ENCODE measurements at places on chromosomes 3 and 15. TPM values are rescaled to one million over a fixed set of nuclear protein-coding genes. Genes with fewer than 3 reads are reported as not detected.

The KCNH8 gene
- not detected for total RNA-seq

The SHF gene
- total RNA-seq = 0.64 TPM

The FBXL2 gene
- total RNA-seq = 18.1 TPM

The SLC25A26 gene
- total RNA-seq = 17.9 TPM

The ZPLD1 gene
- total RNA-seq = not detected

The HEG1 gene
- total RNA-seq = 41.0 TPM

The GOLGA8G gene
- not detected for total RNA-seq

The TM4SF4 gene
- total RNA-seq = not detected

The HYAL1 gene
- total RNA-seq = 9.8 TPM

The SHISA5 gene
- total RNA-seq = 334 TPM

The FANCD2OS gene
- not detected for total RNA-seq

The CYP19A1 gene
- not detected for total RNA-seq

The ONECUT1 gene
- total RNA-seq = not detected

The OR5H15 gene
- not detected for total RNA-seq

The GCNT3 gene
- not detected for total RNA-seq

The NPAP1 gene
- total RNA-seq = not detected

The FMN1 gene
- under 0.01 TPM for total RNA-seq

The THSD4 gene
- 43.2 TPM for total RNA-seq

The IL5RA gene
- total RNA-seq = not detected

The SLC9C1 gene
- total RNA-seq = not detected

The ATR gene
- total RNA-seq = 23.9 TPM

The ECE2 gene
- total RNA-seq = not detected

The SLC22A14 gene
- not detected for total RNA-seq

The GP5 gene
- total RNA-seq = 0.13 TPM

The IL12A gene
- total RNA-seq = 2.3 TPM

The ZNF717 gene
- 1.4 TPM for total RNA-seq

The CCDC54 gene
- total RNA-seq = not detected

The IL17RB gene
- not detected for total RNA-seq

The ZDHHC19 gene
- total RNA-seq = not detected

The DAZL gene
- total RNA-seq = not detected

The SLC15A2 gene
- total RNA-seq = not detected

The CLDN11 gene
- 446 TPM for total RNA-seq

The ZNF80 gene
- not detected for total RNA-seq

The PTH1R gene
- not detected for total RNA-seq

The KLHL40 gene
- not detected for total RNA-seq

The TXNRD3 gene
- total RNA-seq = 5.5 TPM

The CCDC13 gene
- not detected for total RNA-seq

The MKRN2OS gene
- not detected for total RNA-seq

The PTPRG gene
- total RNA-seq = 24.6 TPM

The TICRR gene
- total RNA-seq = 6.0 TPM

The ATP2C1 gene
- total RNA-seq = 34.4 TPM

The CRTAP gene
- 150 TPM for total RNA-seq

The ANKRD63 gene
- total RNA-seq = not detected

The ITIH1 gene
- not detected for total RNA-seq

The LIPC gene
- 0.07 TPM for total RNA-seq

The ILDR1 gene
- total RNA-seq = not detected

The BFSP2 gene
- total RNA-seq = not detected

The MKRN3 gene
- total RNA-seq = not detected

The HYAL3 gene
- total RNA-seq = 15.1 TPM
